ENCODE measurements at places on chromosomes 1 and 21.

DNA sequence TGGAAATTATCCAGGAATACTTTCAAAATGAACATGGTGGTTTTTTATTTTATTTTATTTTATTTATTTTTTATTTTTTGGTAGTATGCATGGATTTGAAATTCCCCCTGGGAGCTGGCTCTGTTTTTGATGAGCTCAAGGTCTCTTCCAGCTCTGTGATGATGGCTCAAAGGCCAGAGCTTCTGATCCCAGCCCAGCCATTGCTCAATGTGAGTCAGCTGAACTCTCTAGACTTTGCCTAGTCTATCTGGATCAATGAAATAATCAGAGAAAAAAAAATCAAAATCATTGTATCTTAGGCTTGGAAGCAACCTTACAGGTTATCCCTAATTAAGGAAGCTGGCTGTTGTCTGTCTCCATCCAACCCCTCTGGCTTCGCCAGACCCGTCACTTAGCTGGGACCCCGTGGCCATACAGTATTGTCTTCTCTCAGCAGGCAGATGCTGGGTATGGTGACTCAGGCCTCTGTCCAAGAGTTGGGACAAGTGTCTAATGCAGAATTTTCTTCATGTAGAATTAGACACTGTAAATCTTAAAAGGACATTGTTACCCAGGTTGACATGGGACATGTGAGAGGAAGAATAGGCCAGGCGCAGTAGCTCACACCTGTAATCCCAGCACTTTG lies 90.2 kb upstream of the LPGAT1 start:
- DNase-seq: no peak

- no peak for DNase-seq
Observed at GRCh38 chr1:31977385-31978131, 36.1 kb upstream of the KHDRBS1 start.

- DNase-seq: no peak
Observed at GRCh38 chr1:74835051-74835450, 102.1 kb downstream of the TYW3 start.

DNA sequence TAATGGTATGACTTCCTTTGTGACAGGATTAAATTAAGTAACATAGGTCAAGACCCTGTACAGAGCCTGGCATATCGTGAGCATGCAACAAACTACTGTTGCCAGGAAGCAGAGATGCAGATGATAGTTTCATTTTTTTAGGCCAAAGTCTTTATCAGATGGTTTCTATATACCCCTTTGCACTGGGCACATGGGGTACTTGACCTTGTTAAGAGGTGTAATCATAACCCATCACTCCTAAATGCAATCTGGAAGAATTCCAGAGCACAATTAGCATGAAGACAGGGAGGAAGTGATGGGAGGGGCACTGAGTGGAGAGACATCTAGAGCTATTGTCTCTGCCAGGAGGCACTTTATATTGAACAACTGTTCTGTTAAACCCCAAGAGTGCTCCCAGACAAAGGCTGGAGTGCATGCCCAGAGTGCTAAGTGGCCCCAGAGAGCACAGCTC lies 22.1 kb downstream of the ZBTB17 start:
- no peak for DNase-seq

DNA sequence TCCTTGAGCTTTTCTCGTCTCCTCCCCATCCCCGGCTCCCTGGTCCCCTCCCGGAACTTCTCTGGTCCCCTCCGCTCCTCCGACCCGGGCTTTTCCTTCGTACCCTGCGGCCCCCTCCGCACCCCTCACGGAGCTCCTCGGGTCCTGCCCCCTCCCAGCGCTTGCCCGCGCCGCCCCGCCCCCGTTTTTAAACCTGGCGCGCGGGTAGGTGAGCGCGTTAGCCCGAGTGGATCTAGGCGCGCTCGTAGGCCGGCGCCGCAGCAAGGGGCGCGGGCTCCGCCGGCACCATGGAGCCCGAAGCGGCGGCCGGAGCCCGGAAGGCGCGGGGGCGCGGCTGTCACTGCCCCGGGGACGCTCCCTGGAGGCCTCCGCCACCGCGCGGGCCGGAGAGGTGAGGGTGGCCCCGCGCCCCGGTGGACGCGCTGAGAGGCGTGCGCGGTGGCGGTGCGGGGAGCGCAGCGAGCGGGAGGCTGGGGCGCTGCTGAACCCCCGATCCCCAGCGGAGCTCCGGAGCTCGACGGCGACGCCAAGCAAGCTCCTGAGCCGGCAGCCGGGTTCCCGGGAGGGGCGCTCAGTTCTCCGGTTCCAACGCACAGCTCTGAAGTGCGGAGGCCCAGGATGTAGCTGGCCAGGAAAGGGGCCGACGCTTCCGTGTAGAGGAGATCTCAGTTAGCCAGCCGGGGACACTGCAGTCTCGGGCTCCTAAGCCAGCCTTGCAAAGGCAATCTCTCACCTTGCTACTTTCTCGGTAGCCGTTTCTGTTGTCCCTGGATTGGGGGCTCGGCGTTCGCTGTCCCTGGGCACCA lies at the start of gene RIPPLY3:
TSS of gene RIPPLY3 (plus strand) at position 217 of the 806 bp plus-strand sequence. CDS start at position 288, 71 bp downstream.
- no peak for DNase-seq

DNA sequence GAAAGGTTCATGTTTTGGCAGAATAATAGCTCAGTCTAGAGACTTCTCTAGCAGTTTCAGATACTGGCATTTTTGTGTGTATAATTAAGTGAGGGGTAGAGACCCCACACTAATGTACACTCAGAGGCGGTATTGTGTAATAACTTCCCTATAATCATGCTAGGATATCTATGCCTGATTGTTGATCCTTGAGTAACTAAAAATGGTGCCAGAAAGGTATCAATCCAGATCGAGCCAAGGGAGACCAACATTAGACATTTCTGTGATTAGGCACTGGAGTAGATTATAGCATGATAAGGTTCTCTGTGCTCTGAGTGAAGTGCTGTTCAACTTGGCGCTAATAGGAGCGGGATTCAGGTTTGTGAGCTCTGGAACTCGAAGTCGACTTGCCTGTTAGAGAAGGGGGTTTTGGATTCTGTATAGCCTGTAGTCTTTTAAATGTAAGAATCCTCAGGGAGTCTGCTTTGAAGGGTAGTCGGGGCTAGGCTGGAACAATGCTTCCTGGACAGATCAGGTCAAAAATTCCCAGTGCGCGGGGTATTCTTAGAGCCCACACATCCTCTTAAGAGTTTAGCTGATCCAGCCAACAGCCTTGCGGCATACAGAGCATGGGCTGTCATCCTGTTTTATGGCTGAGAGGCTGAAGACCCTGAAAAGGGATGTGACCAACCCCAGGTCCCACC lies 24.2 kb downstream of the MAN1C1 start:
- DNase-seq: no peak

- no peak for DNase-seq
Observed at GRCh38 chr1:18542351-18542750, 61.6 kb downstream of the KLHDC7A start.

DNA sequence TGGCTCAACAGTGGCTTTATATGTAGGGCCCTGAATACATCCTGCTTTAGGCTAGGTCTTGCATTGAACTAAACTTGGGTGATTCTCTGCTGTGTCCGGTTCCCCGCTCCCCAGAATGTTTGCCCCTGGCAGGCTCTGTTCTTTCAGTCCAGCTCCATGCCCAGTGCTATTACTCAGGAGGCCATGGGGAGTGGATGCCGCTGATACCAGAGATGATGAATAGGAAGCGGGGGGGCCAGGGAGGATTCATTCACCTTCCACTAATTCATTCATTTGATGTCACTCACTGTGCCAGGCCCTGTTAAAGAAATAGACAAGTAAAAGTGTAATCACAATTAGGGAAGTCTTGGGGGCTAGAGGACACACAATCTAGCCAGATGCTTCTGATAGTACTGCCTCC lies 83.8 kb downstream of the TMEM53 start:
- DNase-seq: no peak

- DNase-seq: no peak
Observed at GRCh38 chr1:38662126-38662525, 197.4 kb downstream of the RRAGC start.

- no peak for DNase-seq
Observed at GRCh38 chr1:173084292-173084691, 33.6 kb upstream of the TNFSF18 start.

Data from vagina (tissue), 2 donors.